ENCODE measurements at places on chromosomes 7 and 10.
A peak's percentile ranks its signal among the peaks of the same experiment; 100 is the strongest.

DNA sequence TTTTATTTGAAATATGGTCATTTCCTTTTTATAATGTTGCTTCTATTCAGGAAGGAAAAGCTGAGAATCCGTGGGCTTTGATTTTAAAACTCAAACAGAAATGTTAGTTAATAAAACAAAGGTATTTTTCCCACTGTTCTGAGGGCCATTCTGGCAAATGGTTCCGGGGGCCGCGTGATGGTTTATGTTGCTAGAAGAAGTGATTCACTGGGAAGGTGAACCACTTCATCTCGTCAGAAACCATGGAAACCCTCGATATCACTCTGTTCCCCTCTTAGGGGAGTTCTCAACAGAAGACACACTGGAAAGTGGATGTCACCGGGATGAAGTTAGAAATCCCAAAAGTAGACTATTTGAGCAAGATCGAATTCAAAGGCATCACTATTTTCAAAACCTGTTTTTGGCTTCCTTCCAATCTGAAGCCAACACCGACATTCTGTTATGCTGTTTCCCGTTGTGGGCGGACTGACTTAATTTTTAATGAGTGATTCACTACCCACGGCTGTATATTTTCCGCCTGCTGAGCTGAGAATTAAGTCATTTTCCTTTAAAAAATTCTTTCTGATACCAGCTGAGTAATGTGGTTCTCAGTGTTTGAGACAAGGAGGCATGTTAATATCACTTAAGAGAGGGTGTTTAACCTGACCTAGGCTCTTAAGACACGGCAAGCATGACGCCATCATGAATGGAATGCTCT, 84.1 kb downstream of the PTPRE start:
- DNase-seq, result no peak

- DNase-seq, result no peak
Observed at GRCh38 chr7:88269586-88269985, 37.1 kb downstream of the STEAP4 start.

DNA sequence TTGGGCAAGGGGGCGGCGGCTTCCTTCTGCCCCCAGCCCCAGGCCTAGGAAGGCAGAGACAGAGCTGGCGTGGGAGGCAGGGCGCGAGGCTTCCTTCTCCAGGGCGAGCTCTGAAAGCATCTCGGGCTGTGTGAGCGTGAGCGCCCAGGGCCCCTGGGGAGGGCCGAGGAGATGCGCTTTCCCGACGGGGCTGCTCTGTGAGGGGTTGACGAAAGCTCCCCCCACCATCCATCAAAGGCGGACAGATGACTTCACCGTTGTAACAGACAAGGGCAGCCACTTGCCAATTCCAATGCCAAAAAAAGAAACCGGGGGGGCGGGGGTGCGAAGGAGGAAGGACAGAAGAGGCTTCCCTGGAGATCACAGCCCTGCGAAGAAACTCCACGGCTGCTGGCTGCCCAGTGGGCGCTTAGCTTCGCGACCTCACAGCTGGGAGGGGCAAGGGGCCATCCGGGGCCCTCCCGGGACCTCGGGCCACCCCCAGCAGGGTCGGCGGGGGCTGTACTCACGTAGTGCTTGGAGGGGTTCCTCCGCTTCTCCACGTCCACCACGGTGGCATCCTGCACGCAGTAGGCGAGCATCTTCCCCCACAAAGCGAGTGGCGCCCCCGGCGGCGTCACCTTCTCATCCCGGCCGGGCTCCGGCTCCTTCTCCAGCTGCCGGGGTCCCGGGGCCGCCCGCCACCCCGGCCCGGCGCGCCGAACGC, 537 bp downstream of the SH3PXD2A start:
- DNase-seq, result peak; percentile 55

DNA sequence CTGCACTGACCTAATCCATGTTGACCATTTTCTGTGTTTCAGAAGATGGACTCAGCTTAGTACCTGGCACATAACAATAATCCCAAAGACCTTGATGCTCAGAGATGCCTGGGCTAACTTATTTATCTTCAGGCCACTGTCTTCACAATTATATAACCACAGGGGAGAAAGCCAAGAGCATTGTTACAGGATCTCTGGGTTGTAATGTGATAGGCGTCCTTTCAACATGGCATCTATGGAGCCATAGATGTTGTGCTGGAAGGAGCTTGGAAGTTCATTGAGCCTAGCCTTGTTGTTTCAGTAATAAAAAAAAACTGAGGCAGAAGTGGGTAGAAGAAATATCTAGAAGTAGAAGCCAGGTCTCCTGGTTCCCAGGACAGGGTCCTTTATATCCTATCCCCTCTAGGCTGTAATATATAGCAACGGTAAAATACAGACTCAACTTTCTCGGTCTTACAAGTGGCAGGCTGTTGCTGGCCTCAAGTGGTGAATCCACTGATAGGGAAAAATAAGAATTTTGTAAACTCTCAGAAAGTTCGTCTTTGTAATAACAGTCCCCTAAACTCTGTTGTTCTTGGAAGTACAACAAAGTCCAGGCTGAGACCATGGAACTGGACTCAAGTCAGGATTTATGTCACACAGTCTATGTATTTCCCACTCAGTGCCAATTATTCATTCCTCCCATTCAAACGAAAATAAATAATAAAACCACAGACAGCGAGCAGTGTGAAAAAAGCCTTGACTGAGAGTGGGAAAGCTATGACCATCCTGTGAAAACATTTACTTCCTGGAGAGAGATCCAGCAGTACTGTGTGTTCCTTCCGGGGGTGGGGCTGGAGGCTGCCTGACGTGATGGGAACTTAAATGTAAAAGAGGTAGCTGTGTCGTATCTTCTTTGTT, 277.6 kb downstream of the REEP3 start:
- DNase-seq, result peak; percentile 17

GRCh38 chr7:21064698-21065648, 278.3 kb upstream of the SP8 start:
- DNase-seq, result no peak

- no peak for DNase-seq
Observed at GRCh38 chr10:114207349-114207748, 28.2 kb downstream of the TDRD1 start.

DNA sequence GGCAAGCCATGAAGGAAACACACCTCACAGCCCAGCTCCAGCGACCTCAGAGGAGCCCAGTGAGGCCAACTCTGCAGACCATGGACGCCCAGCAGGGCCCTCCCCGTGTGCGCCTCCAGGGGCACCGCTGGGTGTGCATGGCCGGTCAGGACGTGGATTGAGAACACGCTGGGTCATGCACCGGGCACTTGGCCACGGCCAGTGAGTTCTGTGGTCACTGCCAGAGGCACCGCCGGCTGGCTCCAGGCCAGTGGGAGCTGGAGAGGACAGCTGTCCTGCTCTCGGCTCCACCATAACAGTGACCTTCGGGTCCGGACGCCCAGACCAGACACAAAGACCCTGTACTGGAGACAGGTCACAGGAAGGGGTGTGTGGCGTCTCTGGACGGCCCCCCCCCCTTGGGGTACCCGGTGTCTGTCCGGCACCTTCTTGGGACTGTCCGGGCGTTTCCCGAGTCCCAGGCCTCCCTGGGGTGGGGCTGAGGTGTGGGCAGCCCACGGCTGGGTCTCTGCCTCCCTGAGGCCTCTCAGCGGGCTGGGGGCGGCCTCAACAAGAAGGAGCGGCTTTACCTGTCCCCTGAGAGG, 50.4 kb upstream of the NKX6-2 start:
- no peak for DNase-seq

- DNase-seq, result no peak
Observed at GRCh38 chr10:47253651-47254375, 46.2 kb upstream of the GDF10 start.

GRCh38 chr7:111518264-111518663, 44.0 kb downstream of the IMMP2L start:
- DNase-seq, result no peak

DNA sequence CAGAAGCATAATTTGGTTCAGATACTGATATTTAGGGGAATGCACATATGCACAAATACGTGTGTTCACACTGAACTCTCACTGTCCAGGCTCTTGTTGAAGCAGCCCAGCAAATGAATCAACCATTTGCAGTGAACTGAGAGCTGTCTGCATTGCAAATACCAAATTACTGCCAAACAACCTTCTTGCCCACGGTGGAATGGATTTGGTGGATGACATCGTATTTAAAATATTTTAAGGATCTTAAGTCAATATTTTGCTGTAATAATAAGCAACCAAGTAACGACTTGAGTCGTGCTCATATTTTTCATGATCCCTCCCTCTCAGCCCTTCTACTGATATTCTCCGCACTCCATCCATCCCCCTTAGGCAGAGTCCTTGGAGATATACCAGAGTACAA, 107.9 kb upstream of the FEZF1 start:
- DNase-seq, result no peak

DNA sequence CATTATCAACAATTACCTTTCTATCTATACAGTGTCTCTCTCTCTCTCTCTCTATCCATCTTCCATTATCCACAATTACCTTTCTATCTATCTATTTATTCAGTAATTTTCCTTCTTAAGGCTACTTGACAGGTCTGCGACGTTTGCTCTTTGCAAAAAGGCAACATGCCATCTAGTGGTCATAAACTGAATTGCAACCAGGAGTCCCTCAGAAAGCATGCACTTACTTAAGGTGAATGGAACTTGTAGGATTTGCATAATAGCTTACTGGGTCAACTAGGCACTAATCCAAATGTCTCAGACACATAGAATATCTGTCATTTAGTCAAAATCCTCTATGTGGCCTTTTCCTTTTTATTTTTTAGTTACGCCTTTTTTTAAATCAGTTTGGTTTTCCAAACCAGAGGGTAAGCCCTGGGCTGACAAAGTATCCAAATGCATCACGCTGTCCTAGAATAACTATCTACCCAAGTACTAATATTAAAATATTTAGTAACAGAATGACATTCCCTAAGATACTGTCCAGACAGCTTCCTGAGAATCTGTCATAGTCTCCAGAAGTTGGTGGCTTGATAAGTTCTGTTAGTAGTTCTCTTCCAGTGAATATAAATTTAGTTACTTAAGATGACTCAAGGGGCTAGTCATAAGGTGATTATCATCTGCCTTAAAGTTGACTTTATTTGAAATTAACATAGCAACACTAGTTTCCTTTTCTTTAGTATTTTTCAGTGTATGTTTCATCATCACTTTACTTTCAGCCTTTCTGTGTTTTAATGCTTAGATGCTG, 208.3 kb downstream of the PPP1R3A start:
- DNase-seq, result peak; percentile 66

- DNase-seq, result no peak
Observed at GRCh38 chr10:133379801-133380666, 972 bp downstream of the PAOX start.

DNA sequence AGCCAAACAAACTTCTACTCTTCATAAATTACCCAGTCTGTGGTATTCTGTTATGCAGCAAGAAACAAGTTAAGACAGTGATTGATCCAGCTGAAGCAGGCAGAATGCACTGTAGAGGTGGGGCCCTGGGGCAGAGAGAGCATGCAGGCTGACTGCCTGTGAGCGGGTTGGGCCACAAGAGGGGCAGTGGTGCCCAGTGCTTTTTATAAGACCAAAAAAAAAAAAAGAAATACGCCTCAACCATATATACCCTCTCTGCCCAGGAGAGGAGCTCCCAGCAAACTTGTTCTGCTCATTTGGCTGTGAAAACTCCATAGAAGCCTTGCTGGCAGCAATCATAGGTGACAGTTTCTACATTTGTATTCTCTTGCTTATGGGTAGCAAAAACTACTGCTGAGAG, 104.7 kb downstream of the SORBS1 start:
- DNase-seq, result no peak

GRCh38 chr7:152076324-152076821, 50.9 kb downstream of the GALNT11 start:
- peak; percentile 15 for DNase-seq

GRCh38 chr7:128347647-128348097, 4.0 kb upstream of the RBM28 start:
- no peak for DNase-seq

GRCh38 chr7:54860003-54860775, 101.2 kb upstream of the SEC61G start:
- DNase-seq, result no peak

GRCh38 chr10:71804077-71804476, 30.8 kb upstream of the VSIR start:
- no peak for DNase-seq

- no peak for DNase-seq
Observed at GRCh38 chr10:133399123-133399601, 5.2 kb downstream of the MTG1 start.

GRCh38 chr7:113379746-113380145, 261.4 kb upstream of the SMIM30 start:
- DNase-seq, result no peak

DNA sequence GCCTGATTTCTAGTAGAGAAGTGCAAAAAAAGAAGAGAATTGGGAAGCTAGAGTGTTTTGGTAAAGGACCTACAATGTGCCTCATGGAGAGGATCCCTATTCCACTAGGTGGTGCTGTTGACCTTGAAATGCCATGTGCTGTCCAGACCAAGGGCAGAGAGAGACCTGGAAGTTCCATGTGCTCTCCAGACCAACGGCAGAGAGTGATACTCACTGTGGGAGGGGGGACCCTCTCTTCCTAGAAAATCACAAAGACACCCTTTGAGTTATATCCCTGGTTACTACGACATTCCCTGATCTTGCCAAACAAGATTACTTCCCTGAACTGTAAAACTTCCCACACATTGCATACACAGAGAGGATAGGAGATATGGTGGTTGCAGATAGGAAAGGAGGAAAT, 212.7 kb upstream of the ZNF804B start:
- no peak for DNase-seq

GRCh38 chr7:107076781-107077698, 32.5 kb downstream of the PRKAR2B start:
- no peak for DNase-seq

DNA sequence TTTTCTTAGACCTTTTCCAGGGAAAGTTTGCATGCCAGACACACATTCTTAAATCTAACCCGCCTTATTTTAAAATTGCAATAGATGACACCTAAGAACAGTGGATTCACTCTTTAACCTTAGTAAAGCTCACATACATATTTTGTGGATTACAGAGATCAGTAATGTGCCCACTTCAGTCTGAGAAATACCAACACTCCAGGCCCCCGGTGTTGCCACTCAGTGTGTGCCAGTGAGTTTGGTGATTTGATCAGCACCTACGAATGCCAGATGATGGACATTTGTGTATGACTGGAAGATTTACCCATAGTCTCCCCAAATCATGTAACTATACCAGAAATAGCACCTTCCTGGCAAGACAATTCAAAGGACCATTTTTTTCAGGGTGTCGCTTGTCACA, 2.6 kb downstream of the LRRN3 start:
- no peak for DNase-seq

DNA sequence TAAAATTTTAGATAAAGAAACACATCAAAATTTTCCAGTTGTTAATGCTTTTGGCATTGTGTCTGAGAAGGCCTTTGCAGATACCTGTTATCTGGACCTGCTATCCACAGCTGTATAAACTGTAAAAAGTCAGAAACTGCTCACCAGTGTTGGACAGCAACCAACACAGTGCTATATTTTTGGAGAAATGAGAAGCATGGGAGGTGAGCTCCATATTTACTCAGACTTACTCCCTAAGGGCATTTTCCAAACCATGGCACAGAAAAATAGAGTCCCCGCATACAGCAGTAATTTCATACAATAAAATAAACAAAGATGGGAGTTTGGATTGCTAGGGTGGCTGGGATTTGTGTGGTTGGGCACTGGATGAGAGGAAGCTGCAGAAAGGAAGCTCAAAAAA, 136.3 kb upstream of the GLI3 start:
- no peak for DNase-seq

GRCh38 chr7:157404845-157405481, 68.2 kb downstream of the DNAJB6 start:
- no peak for DNase-seq

All from large intestine (tissue), 12 donors.